ENCODE measurements at places on chromosomes 2 and 18.

- no peak for ATAC-seq
Observed at GRCh38 chr2:7878786-7879482, 802.9 kb upstream of the ID2 start.

DNA sequence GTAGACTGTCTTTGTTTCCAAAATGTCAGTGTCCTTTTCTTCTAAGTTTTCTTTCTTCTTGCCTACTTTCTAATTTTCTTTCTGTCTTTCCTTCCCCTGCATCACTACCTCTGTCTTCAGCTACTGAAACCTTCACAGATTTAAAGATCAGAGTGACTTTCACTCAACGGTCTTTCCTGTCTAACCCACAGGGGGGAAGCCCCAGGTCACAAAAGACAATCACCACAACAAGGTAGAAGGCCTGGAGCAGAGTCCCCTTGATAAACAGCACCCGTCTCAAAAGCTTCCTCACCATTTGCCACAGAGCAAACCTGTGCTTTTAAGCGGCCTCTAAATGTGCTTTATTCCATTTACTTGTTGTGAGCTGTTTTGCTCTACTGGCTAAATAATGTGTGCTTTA lies 665.4 kb downstream of the BCL11A start:
- ATAC-seq = peak; percentile 77

DNA sequence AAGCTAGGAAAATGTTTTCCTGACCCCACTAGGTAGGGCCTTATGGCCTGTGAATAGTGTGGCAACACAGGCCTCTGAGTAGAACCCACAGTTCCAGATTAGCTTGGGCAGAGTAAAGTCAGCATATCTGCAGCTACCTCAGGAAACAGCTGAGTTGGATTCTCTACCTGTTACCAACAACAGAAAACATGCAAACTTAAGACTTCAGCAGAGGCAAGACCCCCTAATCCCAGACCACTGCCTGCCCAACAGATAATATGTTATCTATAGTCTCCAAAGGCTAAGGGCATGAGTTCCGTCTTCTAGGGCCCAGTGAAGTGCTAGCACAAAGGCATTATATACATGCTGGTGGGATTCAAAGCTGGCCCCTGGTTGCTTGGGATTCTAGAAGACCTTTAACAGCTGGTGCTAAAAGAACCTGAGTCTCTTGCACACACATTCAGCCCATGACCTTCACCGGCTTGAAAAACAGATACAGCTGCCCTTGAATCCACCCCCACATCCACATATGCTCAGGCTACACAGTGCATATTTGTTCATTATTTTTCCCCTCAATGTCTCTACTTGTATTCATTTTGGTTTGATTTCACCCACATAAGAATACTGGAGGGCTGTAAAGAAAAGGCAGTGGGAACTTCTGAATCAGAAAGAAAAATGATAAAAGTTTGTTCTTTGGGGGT lies 13.5 kb upstream of the UBXN4 start:
- no peak for ATAC-seq

- no peak for ATAC-seq
Observed at GRCh38 chr2:68418419-68418818, 48.7 kb downstream of the FBXO48 start.

DNA sequence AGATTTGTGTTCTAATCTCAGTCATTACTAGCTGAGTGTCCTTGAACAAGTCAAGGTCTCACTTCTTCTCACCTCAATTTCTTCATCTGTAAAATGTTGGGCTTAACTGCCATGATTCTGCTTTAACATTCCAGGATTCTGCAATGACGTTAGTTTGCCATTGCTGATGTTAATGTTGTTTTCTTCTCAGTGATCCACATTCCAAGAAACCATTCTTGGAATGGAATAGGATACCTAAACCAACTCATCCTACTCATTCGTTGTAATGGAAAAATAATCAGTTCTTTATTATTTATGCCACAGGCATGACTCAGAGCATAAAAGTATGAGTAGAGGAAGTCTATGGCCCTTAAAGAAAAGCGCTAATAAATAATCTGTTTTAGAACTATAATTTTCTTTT lies 140.2 kb upstream of the ETAA1 start:
- ATAC-seq = no peak

DNA sequence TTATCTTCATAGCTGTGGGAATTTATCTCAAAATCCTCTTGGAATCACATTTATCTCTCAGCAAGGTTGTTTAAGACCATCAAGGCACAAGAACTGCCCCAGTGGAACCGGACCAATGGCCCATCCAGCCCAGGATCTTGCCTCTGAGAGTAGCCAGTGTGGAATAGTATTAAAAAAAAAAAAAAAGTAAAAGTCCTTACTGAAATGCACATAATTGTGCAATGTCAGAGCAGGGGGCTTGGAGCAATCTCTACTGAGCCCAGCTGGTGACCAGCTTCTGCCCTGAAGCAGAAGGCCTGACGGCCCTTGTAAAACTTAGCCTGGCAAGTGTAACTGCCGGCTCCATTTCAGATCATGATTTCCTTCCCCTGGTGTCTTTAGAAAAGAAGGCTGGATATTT lies 355.6 kb upstream of the PIK3C3 start:
- no peak for ATAC-seq

GRCh38 chr2:160053946-160054345 lies 8.5 kb downstream of the PLA2R1 start:
- ATAC-seq = no peak

GRCh38 chr18:50559752-50560680 lies at the start of gene MAPK4:
MAPK4 (plus strand) TSS chr18:50560087; CDS start chr18:50663959, 103,872 bp downstream.
- peak; percentile 49 for ATAC-seq

GRCh38 chr2:38748943-38749804 lies 2.0 kb downstream of the SRSF7 start:
- peak; percentile 14 for ATAC-seq

DNA sequence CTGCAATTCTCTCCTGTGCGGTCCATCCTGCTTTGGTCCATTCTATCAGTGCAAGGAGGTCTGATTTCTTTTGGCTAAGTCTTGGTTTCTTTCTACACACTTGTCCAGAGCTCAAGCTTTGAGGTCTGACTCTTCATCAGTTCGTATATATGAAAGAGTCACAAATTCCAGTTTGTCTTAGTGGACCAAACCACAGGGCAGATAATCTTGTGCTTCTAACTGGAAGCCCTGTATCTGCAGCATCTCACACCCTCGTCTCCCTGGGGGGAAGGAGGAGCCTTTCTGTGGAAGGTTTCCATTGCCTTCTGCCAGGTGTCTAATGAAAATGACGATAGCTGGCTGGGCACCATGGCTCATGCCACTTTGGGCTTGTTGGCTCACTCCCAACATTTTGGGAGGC lies 148.5 kb downstream of the SPP2 start:
- ATAC-seq = no peak

GRCh38 chr2:124269348-124269747 lies 244.3 kb downstream of the CNTNAP5 start:
- no peak for ATAC-seq

- ATAC-seq = peak; percentile 69
Observed at GRCh38 chr2:23532391-23533337, 147.7 kb downstream of the KLHL29 start.

DNA sequence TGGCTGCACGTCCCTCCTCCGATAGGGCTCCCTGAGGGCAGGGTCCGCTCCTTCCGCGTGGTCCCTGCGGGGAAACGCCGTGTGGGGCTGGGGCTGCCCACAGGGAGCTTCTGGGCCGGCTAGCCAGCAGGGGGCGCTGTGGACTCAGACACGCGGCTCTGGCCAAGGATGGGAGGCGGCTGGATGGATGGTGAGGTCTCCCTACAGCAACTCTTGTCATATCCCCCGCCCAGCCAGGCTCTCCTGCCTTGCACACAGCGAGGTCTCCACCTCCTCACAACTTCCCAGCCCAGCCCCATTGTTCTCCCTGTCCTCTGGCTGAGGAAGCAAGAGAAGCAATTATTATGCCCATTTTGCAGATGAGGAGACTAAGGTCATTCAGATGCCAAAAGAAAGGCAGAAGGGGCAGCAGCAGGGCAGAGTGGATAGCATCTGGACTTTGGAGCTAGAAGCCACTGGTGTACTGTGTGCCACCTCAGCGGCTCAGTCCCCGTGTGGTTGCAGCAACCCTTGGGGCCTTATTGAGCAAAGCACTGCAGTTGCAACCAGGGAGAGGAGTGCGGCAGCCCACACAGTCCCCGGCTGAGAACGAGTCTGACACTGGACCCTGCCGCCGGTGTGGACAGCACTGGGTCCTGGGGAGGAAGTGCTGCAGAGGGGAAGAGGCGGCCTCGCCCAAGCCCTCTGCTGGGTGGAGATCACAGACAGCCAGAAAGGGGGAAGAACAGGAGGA lies 99.0 kb downstream of the ZFP36L2 start:
- peak; percentile 53 for ATAC-seq

DNA sequence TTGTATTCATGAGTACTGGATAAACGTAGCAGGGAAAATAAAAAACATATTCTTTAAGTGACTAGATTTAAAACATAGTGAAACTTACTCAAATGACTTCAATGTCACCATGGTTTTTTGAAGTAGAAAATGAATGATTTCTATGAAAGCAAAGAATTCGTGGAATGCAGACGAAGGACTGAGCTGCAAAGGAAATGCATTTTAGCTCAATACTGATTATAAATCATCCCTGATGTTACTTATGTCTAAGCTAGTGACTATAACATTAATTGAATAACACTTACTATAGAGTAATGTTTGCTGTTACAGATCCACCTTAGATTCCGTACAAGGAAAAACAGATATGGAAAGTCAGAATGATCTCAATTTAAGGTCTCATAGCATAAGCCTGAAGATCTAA lies 1257.7 kb upstream of the CDH2 start:
- no peak for ATAC-seq

DNA sequence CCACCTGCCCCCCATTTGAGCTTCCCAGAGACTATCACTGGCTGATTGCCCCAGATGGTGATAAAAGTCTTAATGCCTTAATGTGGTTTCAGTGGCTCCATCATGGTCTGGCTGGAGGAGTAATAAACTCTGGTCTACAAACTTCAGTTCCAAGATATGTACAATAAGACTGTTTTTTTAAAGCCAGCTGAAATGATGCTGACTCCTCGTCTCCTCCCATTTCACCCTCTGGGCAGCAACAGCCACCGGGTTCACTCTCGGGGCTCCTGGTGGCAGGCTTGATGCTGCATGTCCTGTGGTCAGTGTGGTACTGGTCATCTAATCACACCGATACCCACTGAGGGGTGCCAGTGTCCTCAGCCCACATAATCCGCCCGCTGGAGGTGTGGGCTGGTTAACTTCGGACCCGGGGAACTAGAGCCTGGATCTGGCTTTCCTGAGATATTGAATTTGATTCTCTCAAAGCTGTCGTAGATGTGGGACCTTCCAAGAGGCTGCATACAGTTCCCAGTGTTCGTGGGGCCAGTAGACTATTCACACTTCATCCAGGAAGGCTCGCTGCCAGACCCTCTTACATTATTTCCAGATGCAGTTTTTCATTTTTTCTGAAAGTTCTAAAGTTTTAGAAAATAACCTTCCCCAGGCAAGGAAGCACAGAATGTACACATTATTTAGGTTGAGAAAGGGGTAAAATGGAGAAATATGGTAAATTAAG lies 95.3 kb downstream of the GALR1 start:
- ATAC-seq = no peak

DNA sequence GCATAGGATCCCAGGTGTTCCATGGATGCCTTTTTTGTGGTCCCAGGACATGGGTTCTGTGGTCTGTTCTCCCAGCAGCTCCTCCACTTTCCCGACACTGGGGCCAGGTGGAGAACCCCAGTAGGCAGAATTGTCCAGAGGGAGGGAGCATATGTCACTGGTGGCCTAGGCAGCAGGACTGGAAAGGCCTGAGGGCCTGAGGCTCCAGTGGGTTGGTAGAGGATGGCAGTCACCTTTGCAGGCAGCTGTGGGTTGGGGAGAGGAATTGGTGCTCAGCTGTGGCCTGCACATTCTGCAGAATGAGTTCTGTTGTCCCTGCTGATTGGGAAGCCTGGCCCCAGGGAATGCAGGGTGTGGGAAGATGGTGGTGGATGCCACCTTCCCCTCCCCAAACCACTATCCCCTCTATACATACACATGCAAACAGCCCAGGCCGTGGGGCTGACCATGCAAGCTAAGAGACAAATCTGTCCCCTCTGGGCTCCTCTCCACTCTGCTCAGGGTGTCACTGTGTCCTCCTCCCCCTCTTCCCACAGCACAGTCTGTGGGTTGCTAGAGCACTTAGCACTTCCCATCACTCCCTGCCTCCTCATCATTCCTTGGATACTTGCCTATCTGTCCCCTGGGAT lies 11.4 kb downstream of the CTIF start:
- no peak for ATAC-seq

GRCh38 chr2:241601841-241602240 lies 35.1 kb downstream of the THAP4 start:
- no peak for ATAC-seq

DNA sequence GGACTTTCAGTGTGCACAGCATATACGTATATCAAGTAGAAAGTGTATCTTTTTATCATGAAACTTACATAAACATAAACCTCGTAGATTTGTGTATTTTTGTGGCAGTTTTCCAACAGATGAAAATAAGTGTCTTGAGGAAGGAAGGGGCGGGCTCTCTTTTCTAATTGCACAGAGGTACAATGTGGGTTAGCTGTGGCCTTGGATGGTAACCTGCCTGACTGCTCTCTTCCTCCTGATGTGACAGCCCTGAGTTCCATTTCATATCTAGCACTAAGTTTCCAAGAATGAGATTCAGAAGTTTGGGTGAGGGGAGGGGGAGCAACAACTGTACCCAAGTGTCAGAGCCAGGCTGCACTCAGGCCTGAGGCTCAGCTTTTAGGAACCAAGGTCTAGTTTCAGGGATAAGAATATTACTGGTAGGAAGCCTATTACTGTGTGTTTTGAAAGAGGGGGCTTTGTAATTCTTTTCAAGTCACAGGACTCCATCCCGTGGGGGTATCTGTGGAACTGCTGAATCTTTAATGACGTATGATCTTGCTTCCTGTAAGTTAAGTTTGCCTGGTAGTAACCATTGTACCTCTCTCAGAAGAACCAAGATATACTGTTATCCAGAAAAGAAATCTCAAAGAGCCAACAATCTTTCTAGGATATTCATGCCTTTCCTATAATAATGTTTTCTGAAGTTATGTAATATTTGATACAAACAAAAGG lies 483.7 kb downstream of the PTPRM start:
- peak; percentile 16 for ATAC-seq

DNA sequence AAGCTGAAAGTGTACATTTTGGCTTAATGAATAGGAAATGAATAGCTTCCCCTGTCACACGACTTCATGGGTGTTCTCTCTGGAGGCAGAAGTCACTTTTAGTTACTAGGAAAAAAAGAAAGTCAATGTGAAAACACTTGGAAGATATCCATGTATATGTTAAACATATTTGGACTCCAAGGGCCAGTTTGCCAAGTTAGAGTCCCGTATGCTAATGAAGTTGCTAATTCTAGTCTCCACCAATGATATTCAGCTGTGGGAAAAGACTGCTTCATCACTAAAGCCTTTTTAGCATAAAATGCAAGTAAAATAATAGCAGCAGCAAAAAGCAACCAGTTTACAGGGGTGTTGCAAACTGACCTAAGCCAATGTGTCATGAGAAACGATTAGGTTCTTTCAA lies 108.7 kb downstream of the PLCL1 start:
- ATAC-seq = no peak

- ATAC-seq = no peak
Observed at GRCh38 chr2:10868465-10869314, 43.0 kb upstream of the KCNF1 start.

DNA sequence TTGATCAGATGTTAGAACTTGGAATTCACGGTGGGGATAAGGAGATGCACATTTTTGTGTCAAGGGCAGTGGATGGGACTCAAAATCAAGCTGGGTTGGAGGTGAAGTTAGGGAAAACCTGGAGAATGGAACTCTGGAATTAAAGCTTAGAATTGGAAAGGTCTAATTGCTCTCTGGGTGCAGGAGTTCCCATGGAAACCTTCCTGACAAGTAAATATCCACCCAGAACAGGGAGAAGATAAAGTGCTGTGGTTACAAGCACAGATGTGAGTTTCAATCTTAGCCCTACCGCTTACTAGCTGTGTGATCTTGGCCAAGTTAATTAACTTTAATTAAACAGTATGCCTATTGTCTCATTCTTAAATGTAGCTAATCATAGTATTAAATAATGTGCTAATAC lies 71.3 kb upstream of the TCF7L1 start:
- ATAC-seq = no peak

All from activated T-helper 17 cell treated with anti-CD3 and anti-CD28 coated beads, Interleukin-2, amount 50 U/mL, for 72 hours (primary cell).